ENCODE measurements at places on chromosomes 7 and 10.

- peak; percentile 71 for DNase-seq
Measured at GRCh38 chr10:22335173-22335933, 9.9 kb upstream of the SPAG6 start.

DNA sequence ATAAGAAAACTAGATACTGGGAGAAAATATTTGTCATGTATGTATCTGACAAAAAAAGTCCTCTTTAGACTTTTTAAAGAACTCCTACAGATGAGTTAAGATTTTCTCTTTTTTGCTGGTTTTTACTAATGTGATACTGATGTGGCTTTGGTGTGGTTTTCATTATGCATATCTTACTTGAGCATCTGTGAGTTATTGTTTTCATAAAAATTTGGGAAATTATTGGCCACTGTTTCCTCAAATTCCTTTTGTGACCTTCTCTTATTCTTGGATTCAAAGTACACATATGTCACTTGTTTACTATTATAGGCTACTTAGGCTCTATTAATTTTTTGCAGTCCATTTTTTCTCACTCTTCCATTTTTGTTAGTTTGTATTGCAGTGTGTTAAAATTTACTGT is 89.0 kb downstream of the PPP1R9A start:
- DNase-seq: no peak

DNA sequence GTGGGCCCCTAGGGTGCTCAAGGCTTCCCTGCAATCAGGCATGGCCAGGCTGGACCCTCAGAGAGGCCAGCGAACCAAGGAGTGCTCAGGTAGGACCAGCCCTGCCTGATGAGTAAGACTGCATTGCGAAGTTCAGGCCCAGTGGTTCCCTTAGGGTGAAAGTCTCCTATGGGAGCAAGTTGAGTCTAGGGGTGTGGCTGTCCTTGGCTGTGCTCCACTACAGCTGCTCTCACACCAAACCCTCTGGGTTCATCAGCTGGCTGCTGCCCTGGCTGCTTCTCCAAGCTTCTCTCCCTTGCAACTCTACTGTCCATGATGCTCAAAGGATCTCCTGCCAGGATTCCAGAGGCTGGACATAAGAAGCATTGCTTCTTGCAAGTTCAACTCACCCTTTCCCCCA is 18.7 kb downstream of the FAM25A start:
- no peak for DNase-seq

- DNase-seq: no peak
Measured at GRCh38 chr7:151850491-151851124, 26.3 kb downstream of the PRKAG2 start.

- DNase-seq: no peak
Measured at GRCh38 chr10:107444443-107444842, 279.9 kb upstream of the SORCS1 start.

- DNase-seq: no peak
Measured at GRCh38 chr10:2464483-2464882, 602.9 kb upstream of the PFKP start.

- DNase-seq: no peak
Measured at GRCh38 chr7:87234949-87235348, 15.4 kb upstream of the TMEM243 start.

DNA sequence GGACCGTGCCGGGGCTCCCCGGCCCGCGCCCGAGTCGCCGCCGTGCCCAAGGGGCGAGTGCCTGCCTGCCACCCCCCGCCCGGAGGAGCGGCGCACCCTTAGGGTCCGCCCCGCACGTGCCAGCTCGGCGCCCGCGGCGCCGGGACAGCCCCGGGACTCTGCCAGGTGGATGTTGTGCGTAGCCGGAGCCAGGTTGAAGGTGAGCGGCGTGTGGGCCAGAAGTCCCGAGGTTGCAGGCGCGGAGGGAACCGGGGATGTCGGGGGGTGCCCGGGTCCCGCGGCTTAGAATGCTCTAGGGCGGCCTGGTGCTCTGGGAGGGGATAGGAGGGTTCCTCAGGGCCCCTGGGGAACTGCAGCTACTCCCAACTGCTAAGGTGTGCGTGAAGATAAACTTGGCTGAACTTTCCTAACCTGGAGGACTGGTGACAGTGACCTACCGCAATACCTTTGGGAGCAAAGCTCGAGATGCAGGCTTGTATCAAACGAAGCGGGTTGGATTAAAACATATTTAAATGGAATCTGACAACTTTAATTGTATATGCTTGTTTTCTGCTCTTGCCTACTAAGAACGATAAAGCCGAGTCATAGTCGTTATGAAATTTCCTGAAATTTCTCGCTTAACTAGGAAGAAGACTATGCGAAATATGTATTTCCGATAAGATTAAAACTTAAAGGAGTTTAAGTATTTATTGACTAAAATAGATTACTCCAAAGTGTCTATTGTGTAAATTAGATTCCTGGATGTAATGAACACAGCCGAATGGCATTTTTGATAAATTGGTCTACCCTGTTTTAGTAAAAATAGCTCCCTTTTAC is at the start of gene CUX1:
CUX1 (plus strand) TSS at position 156 of the 816 bp plus-strand sequence; CDS start at position 170, 14 bp downstream.
- DNase-seq: no peak

GRCh38 chr10:58268454-58268945 is 462 bp upstream of the CISD1 start:
- no peak for DNase-seq

- DNase-seq: no peak
Measured at GRCh38 chr10:19845503-19846368, 29.5 kb downstream of the PLXDC2 start.

- DNase-seq: no peak
Measured at GRCh38 chr10:117218654-117219053, 21.4 kb downstream of the KCNK18 start.

DNA sequence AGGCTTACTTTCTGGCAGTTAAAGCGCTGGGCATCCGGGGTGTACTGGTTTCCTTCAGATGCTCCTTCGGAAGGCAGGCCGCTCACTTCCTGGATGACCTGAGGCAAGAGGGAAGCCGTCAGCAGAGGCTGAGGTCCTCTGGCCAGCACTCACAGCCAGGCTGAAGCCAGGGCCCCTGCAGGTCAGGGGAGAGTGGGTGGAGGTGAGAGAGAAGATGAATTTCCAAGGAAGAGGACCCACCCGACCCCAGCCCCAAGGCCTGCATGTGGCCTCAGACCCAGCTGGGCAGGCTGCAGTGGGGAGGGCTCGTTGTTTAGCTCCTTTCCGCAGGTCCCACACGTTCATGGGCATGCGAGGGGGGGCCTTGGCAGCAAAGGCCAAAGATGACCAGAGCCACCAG is 71.3 kb downstream of the VWA2 start:
- DNase-seq: no peak

DNA sequence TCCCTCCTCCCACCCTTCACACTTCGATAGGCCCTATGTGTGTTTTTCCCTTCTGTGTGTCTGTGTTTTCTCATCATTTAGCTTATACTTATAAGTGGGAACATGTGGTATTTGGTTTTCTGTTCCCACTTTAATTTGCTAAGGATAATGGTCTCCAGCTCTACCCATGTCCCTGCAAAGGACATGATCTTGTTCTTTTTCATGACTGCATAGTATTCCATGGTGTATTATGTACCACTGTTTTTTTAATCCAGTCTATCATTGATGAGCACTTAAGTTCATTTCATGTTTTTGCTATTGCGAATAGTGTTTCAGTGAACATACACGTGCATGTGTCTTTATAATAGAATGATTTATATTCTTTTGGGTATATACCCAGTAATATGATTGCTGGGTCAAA is 46.3 kb upstream of the GNAT3 start:
- no peak for DNase-seq

- DNase-seq: no peak
Measured at GRCh38 chr7:148916186-148916585, 32.1 kb upstream of the EZH2 start.

GRCh38 chr7:98679741-98680140 is 62.7 kb downstream of the NPTX2 start:
- DNase-seq: no peak

GRCh38 chr7:29255906-29256692 is 61.5 kb downstream of the CHN2 start:
- no peak for DNase-seq

DNA sequence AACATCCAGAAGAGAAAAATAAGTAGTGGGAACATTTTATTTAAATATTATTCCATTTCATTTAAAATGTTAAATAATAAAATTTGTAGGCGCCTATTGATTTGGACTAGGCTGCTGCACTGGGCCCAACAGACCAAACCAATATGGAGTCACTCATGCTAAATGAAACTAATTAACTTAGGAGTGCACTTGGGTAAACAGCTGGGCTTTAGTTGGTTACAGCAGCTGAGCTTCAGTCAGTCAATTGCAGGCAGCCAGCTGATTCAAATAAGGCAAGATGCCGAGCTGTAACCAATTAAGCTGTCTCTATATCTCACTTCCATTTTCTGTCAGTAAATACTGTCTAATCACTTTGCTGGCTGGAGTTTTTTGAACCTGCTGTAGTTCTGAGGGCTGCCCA is 102.1 kb upstream of the WDR11 start:
- DNase-seq: no peak

- DNase-seq: no peak
Measured at GRCh38 chr7:7263297-7264230, 81.2 kb downstream of the C1GALT1 start.

DNA sequence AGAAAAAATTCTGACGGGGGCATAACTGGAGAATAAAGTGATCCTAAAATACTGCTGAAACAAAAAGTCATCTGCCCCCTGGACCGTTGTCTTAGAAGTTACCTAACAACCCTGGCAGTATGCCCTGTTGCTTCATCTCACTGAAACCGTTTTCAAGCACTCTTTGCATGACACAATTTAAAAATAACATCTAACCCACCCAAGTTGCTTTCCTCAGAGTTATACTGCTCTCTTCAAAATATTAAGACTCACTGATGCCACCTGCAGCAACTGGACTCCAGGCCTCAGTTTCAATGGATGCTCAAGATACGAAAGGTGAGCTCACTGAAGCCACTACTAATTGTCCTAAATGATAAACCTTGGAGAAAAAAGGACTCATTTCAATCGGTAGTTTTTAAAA is 57.4 kb downstream of the CDK6 start:
- DNase-seq: no peak

GRCh38 chr7:36469236-36469635 is 79.6 kb downstream of the ANLN start:
- DNase-seq: no peak

DNA sequence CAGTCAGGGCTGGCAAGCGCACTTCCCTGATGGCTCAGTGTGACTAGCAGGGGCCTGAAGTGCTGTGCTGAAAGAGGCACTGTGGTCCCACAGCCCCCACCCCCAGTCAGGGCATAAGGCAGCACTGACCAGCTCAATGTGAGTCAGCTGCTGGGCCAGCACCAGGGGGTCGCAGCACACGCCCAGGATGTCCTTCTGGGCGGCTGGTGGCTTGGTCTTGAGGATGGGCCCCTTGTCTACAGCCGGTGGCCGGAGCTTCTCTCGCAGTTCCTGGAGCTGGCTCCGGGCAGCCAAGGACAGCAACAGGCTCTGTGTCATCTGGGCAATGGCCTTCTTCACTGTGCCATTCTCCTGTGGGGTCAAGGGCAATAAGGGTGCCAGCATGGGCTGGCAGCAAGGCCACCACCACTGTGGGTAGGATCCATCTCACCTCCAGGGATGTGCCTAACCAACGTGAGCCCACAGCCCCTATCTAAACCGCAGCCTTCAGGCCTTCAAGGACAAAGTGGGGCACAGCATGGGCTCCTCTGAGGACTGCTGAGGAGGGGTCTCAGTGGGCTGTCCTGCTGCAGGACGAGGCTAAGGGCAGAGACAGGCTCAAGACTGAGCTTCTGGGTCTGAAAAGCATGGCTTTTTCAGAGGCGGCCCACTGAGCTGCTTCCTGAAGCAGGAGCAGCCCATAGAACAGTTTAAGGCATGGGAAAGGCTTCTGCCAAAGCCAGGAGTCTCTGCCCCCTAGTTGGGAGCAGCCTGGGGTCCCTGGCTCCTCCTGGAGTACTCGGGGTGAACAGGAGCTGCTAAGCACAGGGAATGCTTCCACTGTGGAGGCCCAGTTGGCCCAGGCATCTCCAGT is 62.5 kb downstream of the CSGALNACT2 start:
- peak; percentile 20 for DNase-seq

- DNase-seq: no peak
Measured at GRCh38 chr10:55742487-55742886, 618.6 kb downstream of the ZWINT start.

GRCh38 chr10:77284797-77285196 is 352.8 kb downstream of the KCNMA1 start:
- DNase-seq: no peak

- DNase-seq: no peak
Measured at GRCh38 chr10:132549371-132549770, 11.8 kb downstream of the INPP5A start.

DNA sequence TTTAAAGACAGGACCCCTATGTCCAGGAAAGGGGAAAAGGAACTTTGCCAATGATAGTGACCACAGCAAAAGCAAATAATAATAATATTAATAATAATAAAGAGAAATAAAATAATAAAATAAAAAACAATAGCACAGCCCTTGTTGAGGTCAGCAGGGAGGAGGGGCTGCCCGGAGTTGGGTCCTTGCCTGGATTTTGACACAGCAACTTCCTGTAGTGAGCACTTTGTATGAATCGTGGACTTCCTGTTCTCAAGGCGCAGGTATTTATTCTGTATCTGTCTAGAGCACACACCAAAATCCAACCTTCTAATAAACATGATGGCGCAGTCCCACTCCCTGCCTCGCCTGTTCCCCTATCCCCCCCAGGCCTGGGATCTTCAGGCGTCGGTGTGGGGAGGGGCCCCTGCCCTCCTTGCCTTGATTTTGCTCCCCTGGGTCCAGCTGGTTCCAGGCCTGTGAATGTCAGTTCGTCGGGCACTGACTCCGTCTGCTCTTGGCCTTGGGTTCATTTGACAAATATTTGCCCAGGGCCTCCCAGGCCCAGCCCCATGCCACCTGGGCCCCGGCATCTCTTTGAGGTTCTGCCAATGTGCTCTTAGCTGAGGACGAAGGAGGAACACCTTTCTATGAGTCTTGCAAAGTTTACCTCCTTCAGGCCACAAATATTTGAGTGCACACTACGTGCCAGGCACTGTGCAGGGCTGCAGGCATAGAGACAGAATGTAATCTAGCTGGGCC is 13.9 kb downstream of the TRIM8 start:
- no peak for DNase-seq

DNA sequence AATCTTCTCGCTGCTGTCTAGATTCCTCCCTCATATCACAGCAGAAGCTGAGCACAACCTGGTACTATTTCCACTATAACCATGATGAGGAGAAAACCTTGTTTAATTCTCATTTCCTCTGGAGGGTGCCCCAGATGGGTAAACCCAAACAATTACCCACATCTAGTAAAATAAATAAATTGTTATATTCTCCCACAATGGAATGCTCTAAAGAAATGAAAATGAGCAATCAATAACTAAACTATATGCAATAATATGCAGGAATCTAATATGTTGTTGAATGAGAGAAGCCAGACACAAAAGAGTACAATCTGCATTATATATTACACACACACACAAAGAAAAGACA is 37.0 kb downstream of the SGMS1 start:
- DNase-seq: no peak

- no peak for DNase-seq
Measured at GRCh38 chr10:92846854-92847201, 1.5 kb upstream of the EXOC6 start.

Data from left hindlimb (tissue), 1 donor.